ENCODE measurements at places on chromosomes 6 and 20.

DNA sequence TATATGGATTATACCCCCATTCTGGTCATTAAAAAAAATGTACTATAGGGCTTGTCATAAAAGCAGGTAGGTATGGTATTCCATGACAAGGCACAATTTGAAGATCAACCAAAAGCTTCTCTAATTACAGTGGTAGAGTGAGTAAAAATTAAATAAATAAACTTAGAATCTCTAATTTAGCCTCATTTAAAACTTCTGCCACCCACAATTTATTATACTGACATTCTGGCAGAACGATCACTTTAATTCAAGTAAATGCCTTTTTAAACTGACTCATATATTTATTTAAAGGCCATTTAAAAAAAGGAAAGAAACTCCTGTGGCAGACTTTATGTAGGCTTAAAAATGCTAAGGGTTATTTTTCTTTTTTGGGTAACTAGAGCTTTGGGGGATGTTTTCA, 68.3 kb upstream of the PHACTR2 start:
- H3K27me3 ChIP-seq: no peaks in the 10 kb centered on the region
- no peaks in the 10 kb centered on the region for H3K4me1 ChIP-seq
- H3K27ac ChIP-seq: no peak overlapping the region
- no peak for DNase-seq

DNA sequence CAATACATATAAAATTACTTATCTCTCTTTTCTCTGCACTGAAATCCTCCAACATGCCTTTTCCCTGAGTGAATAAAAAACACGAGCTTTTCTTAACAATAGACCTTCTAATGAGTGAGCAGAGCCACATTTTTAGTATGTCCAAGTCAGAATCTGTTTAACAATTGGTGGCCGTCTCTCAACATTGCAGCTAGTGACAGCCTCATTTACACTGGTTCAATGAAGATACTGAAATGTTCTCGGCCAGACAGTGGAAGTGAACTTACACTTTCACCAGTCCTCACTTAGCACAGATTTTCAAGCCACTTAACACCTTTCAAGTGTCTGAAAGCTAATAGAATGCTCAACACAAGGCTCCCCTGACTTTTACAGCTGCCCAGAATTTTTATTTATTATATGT, 767.1 kb downstream of the KIF16B start:
- no peaks in the 10 kb centered on the region for H3K27me3 ChIP-seq
- no peak overlapping the region for H3K4me3 ChIP-seq
- H3K36me3 ChIP-seq: no peaks in the 10 kb centered on the region
- H3K4me1 ChIP-seq: no peaks in the 10 kb centered on the region

DNA sequence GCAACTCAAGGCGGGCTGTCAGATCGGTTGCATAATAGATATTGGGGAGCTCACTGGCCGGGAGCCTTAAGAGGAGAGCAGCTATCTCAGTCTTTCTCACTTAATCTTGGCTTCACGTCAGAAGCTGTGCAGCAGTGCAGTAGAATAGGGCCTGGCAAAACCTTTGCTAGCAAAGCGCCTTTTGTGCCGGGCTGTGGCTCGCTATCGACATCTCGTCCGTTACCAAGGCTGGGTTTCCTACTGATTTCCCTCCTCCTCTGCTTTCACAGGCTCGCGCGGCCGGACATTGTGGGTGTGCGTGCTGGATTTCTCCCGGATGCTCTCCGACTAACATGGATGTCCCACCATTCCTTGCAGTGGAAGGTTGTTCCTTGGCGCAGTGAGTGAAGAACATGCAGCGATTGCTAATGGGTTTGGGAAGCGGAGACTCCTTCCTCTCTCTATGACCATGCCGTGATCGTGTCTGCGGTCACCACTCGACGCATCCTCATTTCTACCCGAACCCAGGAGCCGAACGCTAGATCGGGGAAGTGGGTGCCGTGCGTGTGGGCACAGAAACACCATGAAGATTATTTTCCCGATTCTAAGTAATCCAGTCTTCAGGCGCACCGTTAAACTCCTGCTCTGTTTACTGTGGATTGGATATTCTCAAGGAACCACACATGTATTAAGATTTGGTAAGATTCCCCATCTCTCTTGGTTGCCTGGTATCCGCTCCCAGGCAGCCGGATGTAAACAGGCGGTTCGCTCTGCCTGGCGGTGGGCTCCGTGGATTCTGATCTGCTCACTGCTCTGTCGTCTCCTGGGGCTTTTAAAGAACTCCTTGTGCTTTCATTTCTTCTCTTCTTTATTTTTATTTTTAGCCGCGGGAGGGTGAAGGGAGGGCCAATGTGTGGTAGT, 5.5 kb downstream of the GRIK2 start:
- H3K27ac ChIP-seq: no peak overlapping the region
- no peaks in the 10 kb centered on the region for H3K4me1 ChIP-seq

DNA sequence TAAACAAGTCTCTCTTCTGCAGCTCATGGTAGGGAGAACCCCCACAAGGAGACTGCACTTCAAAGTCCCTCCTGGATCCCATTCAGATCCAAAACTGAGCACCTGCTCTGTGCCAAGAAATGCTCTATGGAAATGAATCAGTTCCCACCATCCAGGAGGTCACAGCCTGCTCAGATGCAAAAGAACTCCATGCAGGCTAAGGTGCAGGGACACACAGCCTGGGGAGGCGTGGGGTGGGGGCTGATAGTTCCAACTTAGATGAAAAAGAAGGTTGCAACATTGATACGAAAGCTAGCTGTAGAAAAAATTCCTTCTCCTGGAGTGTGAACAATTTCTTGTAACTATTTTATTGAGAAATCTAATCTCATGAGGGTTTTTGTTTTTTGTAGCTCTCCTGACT, 111.0 kb upstream of the TMEM170B start:
- peaks cover 7% of the 10 kb centered on the region for H3K4me1 ChIP-seq
- peak; percentile 48 for DNase-seq
- no peak overlapping the region for H3K4me3 ChIP-seq
- H3K27me3 ChIP-seq: peaks cover 1% of the 10 kb centered on the region
- no peak overlapping the region for H3K27ac ChIP-seq

DNA sequence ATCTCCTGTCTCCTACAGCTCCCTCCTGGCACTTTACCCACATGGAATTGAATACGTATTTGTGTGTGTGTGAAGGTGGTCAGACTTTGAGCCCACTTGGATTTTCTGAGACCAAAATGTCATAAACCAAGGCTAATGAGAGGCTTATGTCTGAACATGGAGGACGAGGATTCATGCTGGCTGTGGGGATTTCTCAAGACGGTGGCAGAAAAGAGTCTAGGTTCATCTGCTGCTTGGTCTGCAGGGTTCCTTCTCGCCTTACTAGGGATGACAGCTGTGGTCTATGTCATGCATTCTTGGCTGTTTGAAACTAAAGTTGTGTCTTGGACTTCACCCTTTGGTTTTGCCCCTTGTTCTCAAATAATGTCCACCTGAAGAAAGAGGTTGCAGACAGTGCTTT, 58.6 kb downstream of the FAM120B start:
- no peak for DNase-seq
- peaks cover 31% of the 10 kb centered on the region for H3K36me3 ChIP-seq
- H3K4me3 ChIP-seq: no peak overlapping the region
- peaks cover 9% of the 10 kb centered on the region for H3K4me1 ChIP-seq

GRCh38 chr20:57698116-57698866, 11.5 kb downstream of the PMEPA1 start:
- no peak for DNase-seq
- H3K36me3 ChIP-seq: no peaks in the 10 kb centered on the region
- H3K4me3 ChIP-seq: no peak overlapping the region
- no peaks in the 10 kb centered on the region for H3K27me3 ChIP-seq
- no peak overlapping the region for H3K27ac ChIP-seq

DNA sequence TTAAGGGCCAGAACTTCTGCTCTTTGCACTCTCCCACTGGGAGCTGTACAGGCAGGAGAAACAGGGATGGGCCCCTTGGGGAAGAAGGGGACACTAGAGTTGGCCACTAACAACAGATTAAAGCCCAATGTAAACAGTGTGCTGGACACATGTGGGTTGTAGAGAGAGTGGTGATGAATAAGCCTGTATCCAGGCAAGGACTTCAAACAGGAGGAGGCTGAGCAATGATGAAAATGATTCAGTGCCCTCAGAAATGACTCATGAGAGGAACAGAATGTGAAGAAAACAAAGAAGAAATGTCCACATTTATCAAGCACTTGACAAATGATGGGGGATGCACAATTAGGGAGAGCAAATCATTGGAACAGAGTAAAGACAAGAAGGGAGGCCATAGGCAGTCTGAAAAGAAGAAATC, 242.3 kb downstream of the TBX18 start:
- H3K4me3 ChIP-seq: no peak overlapping the region
- no peaks in the 10 kb centered on the region for H3K4me1 ChIP-seq
- no peaks in the 10 kb centered on the region for H3K27me3 ChIP-seq
- DNase-seq: no peak
- H3K27ac ChIP-seq: no peak overlapping the region
- no peaks in the 10 kb centered on the region for H3K36me3 ChIP-seq

GRCh38 chr20:46488451-46488850, 24.9 kb downstream of the ZNF334 start:
- H3K4me3 ChIP-seq: no peak overlapping the region
- no peak overlapping the region for H3K27ac ChIP-seq
- no peak for DNase-seq
- no peaks in the 10 kb centered on the region for H3K27me3 ChIP-seq
- H3K4me1 ChIP-seq: no peaks in the 10 kb centered on the region

GRCh38 chr6:142819603-142820337, 125.2 kb downstream of the HIVEP2 start:
- H3K36me3 ChIP-seq: no peaks in the 10 kb centered on the region
- no peak for DNase-seq
- H3K27ac ChIP-seq: peak overlapping the region; percentile 69
- peak overlapping the region; percentile 54 for H3K4me3 ChIP-seq
- no peaks in the 10 kb centered on the region for H3K27me3 ChIP-seq
- peaks cover 63% of the 10 kb centered on the region for H3K4me1 ChIP-seq

- no peaks in the 10 kb centered on the region for H3K4me1 ChIP-seq
- H3K36me3 ChIP-seq: no peaks in the 10 kb centered on the region
- H3K27me3 ChIP-seq: no peaks in the 10 kb centered on the region
- H3K27ac ChIP-seq: no peak overlapping the region
These were observed 80.6 kb upstream of the CST7 start for GRCh38 chr20:24868396-24868927.

DNA sequence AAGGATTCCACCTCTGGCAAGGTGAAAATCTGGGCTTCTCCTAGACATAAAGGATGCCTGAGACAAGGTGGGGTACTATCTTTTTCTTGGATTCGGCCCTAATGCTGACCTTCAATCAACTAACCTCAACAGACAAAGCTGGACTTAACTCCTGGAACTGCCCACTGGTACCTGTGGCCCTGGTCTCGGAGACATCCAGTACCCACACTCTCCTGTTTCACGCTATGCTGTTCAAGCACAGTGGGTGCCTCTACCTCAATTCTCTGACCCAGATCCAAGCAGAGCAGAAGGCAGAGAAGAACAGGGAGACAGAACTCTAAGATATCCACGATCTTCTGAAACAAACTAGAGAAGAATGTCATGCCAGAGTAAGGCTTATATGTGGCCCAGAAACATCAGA, 189.8 kb upstream of the FOXQ1 start:
- DNase-seq: no peak
- H3K4me1 ChIP-seq: no peaks in the 10 kb centered on the region
- H3K27me3 ChIP-seq: peaks cover 1% of the 10 kb centered on the region
- no peaks in the 10 kb centered on the region for H3K36me3 ChIP-seq
- no peak overlapping the region for H3K27ac ChIP-seq

- no peaks in the 10 kb centered on the region for H3K4me1 ChIP-seq
- DNase-seq: no peak
- H3K4me3 ChIP-seq: no peak overlapping the region
- no peaks in the 10 kb centered on the region for H3K27me3 ChIP-seq
- no peaks in the 10 kb centered on the region for H3K36me3 ChIP-seq
- no peak overlapping the region for H3K27ac ChIP-seq
These were observed 105.3 kb downstream of the HMGCLL1 start for GRCh38 chr6:55473722-55474121.

DNA sequence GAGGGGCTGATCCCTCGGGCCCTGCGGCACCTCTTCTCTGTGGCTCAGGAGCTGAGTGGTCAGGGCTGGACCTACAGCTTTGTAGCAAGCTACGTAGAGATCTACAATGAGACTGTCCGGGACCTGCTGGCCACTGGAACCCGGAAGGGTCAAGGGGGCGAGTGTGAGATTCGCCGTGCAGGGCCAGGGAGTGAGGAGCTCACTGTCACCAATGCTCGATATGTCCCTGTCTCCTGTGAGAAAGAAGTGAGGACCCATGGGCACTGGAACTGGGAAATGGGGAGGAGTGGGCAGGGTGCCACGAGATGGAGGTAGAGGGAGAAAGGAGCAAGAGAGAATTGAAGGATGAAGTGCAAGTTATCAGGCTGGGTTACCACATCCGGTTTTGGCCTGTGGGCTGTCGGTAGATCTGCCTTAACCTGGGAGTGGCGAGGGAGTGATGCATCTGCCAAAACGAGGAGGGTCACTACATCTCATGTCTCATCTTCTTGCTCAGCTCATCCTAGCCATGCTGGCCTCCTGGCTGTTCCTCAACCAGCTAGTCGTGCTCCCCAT, 5.4 kb upstream of the PHF1 start:
- H3K4me3 ChIP-seq: no peak overlapping the region
- no peaks in the 10 kb centered on the region for H3K36me3 ChIP-seq
- no peaks in the 10 kb centered on the region for H3K4me1 ChIP-seq
- H3K27ac ChIP-seq: no peak overlapping the region
- no peak for DNase-seq

DNA sequence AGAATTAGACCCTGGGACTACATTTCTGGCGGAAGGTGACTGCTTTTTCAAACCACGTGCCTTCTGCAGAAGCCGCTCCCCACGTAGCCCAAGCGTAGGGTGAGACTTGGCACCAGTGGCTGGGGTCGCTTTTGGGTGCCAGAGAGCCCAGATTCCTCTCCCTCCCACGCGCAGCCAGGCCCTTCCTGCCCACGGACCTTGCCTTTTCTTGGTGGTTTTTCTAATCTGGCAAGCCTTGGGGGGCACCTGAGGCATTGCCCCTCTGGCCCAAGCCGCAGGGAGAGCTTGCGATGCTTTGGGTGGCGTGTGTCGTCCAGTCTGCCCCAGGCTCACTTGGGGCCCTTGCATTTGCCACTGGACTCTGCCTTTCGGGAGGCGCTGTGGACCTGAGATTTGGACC, 3.3 kb downstream of the SLCO4A1 start:
- no peak overlapping the region for H3K27ac ChIP-seq
- H3K27me3 ChIP-seq: no peaks in the 10 kb centered on the region
- no peaks in the 10 kb centered on the region for H3K36me3 ChIP-seq

- no peak overlapping the region for H3K27ac ChIP-seq
- H3K4me1 ChIP-seq: no peaks in the 10 kb centered on the region
- no peak overlapping the region for H3K4me3 ChIP-seq
- H3K27me3 ChIP-seq: no peaks in the 10 kb centered on the region
- H3K36me3 ChIP-seq: no peaks in the 10 kb centered on the region
- peak; percentile 22 for DNase-seq
These were observed 178.7 kb downstream of the TAF4 start for GRCh38 chr20:61886721-61887595.

GRCh38 chr6:128127650-128128049, 226.8 kb upstream of the THEMIS start:
- H3K4me3 ChIP-seq: no peak overlapping the region
- no peaks in the 10 kb centered on the region for H3K27me3 ChIP-seq
- H3K4me1 ChIP-seq: no peaks in the 10 kb centered on the region
- no peak overlapping the region for H3K27ac ChIP-seq
- no peak for DNase-seq
- H3K36me3 ChIP-seq: no peaks in the 10 kb centered on the region

All from psoas muscle (tissue), 8 donors.